ENCODE measurements at places on chromosomes 2 and 18.

DNA sequence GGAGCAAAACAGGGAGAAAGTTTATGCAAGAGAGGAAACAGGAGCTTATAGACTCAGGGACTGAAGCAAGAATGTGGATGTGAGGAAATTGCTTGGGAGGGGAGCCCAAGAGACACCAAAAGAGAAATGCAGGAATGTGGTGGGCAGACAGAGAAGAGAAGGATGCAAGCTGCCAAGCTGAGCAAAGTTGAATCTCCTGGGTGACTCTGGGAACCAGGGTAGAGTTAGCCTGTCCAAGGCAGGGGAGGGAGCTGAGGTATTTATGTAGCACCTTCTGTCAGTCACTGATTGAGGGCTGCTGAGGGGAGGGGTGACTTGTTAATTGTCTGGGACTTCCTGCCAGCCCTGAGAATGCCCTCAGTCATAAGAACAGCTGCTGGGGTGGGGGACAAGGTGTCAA, 464.3 kb downstream of the NBAS start:
- DNase-seq, result no peak

DNA sequence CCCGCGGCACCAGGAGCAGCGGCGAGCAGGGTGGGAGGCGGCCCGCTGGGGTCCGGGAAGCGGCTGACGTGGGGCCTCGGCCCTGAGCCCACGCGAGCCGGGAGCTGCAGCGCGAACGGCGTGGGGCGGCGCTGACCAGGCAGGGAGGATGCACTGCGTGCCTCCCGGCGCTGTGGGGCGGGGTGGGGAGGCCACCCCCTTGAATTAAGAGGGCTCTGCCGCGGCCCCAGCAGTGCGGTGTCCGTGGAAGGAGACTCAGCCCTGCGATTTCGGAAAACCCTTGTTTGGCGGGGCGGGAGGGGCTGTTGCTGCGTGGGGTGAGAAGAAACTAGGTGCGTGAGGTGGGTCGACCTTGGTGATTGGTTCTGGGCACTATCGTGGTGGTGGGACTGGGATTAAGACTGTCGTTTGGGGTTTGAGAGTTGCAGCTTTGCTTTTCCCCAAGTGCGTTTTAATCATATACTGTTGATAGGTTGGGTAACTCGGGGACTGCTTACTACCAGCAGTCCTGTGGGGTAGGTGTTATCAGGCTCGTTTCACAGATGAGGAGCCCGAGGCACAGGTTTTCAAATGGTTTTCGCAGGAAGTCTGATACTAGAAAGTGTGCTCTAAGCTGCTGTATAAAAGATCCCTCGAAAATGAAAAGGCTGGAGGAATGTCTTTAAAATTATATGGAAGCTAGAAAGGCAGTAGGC, 722 bp downstream of the ACSL3 start:
- peak; percentile 32 for DNase-seq

- DNase-seq, result peak; percentile 73
Observed at GRCh38 chr2:47767880-47768609, 14.9 kb upstream of the MSH6 start.

DNA sequence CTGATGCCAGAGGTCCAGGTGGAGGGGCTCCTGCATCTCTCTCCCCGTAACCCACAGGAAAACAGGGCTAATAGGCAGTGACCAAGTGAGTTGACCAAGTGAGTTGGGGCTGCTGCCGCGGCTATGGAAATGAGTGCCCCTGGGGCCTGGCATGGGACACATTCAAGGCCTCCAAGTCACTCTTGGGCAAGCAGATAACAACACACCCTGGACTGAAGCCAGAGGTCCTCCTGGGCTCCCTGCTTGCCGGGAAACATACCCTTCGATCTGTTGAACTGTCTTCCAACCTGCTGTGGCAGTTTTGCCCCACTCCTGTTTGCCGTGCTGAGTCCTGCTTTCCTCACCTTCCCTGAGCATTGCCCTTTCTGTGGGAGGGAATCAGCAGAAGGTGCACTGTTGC, 89.2 kb downstream of the LIPG start:
- no peak for DNase-seq

DNA sequence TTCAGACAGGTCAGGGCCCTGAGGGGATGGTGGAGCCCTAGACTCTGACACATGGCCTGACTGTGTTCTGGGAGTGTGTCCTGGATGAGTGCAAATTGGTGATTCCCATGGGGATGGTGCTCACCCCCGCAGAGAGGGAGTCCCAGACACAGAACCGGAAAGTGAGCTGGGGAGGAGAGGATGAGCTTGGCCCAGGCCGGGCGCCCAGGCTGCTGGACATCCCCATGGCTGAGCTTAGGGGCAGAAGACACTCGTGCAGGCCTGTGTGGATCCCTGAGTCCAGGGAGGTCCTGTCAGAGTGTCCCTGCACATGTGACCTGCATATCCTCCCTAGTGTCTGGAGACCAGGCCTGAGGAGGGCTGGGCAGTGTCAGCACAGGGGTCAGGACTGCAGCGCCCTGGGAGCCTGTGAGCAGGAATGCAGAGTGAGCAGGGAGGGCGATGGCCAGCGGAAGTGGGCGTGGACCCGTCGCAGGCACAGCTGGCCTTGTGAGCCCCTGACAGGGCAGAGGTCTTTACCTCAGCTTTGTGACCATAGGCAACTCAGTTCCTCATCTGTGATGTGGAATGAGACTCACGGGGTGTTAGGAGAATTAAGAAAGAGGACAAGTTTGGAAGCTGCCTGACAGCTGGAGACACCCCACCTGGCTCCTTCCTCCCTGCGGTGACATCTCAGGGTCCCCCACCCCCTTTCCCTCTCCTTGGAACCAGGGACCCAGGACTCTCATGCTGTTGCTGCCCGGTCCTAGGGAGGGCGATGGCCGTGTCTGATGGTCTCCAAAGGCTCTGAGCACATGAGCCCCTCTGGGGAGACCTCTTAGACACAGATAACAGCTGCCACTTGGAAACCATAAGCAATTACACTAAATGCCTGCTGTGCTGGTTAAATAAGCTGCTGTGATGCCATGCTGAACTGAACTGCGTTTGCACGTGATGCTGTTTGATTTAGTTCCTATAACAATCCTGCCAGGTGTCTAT, 62.6 kb upstream of the HS6ST1 start:
- no peak for DNase-seq

DNA sequence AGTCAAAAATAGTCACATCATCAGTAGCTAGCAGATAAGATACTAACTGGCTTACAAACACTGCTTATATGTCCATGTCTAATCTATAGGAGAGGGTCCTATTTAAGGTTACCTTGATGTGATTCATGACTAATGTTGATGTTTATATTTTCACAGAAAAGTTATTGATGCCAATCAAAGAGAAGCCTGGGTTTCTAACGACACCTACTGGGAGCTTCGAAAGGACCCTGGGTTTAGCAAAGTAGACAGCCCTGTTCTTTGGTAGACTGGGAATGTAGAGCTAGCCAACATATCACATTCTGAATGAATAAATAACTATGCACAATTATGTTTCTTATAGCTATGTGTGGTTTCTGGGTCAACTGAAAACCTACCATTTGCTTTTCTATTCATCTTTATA, 55.7 kb downstream of the PRKRA start:
- DNase-seq, result no peak

DNA sequence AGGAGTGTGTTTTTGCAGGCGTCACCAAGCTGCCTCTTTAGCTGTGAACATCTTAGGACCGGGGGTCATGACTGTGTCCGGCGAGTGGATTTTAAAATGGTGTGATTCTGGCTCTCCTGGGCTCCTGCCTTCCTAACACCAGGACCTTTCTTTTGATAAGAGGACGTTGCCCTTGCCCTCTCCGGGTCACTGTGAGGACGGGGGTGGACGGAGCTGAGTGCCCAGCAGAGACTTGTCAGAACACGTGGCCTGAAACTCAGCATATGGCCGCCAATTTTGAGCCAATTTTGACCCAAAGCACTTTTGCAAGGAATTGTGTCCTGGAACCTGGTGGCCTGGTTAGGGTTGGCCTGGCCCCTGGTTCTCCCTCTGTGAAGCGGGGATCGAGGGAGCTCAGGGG, 40.2 kb downstream of the RTP5 start:
- DNase-seq, result no peak

GRCh38 chr2:52931660-52932059, 835.9 kb upstream of the CHAC2 start:
- DNase-seq, result no peak

- DNase-seq, result no peak
Observed at GRCh38 chr18:37452015-37452414, 113.6 kb downstream of the CELF4 start.

DNA sequence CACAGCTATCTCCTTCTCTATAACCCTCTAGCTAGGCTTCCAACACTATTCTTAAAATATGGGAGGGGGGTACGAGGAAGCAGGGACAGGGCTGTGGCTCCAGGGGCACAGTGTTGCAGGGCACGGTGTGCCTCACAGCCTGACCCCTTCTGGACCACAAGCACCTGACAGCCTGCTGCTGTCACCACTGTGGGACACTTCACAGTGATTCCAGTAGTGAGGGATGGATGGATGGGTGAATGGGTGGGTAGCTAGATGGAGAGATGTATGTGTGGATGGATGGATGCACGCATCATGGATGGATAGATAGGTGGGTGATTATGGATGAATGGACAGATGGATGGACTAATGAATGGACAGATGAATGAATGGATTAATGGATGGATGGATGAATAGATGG, 21.6 kb downstream of the PXDN start:
- DNase-seq, result no peak

GRCh38 chr2:149442346-149442745, 112.0 kb downstream of the LYPD6 start:
- DNase-seq, result no peak

DNA sequence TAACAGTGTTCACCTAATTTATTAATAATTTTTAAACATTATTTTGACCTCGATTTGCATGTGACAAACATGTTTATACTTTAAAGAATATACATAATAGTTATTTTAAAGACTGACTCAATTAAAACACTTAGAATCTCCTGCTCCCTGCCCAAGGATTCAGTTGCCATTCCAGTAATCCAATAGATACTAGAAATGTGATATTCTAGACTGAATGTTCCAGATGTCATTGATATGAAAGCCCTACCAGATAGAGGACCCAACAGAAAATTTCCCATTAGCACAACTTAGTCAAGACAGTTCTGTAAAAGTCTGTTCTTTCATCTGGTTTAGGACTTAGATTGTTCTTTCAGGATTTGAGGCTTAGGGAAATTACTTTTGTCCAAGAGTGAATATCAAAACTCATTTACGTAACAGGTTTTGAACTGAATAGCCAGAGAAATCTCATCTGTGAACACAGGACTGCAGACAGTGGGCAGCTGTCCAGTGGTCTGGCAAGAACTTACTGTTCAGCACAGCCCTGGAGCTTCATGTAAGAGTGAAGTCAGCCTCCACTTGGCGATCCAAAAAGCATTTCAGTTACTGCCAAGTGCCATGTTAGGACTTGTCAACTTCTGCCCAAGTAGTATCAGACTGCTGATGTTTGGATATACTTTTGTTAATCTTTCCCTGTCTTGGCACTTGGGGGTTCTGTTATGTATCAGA, 77.5 kb downstream of the OSBPL6 start:
- DNase-seq, result no peak

DNA sequence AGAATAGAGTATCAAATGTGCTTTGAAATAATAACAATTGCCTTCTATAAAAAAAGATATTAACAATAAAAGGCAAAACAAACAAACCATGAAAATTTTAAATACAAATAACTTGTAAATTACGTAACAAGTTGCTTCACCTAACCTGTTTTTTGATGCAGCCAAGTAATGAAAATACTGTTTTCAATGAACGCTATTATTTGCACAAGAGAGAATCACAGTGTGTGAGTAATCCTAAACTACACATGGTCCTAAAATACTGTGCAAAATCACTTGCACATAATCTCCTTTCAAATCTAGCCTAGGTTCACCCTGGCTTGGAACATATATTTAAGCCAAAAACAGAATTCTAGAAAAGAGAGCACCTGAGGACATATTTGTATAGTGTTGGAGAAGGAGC, 98.9 kb downstream of the CCDC148 start:
- DNase-seq, result no peak

- DNase-seq, result no peak
Observed at GRCh38 chr2:200863782-200864175, 679 bp downstream of the CLK1 start.

DNA sequence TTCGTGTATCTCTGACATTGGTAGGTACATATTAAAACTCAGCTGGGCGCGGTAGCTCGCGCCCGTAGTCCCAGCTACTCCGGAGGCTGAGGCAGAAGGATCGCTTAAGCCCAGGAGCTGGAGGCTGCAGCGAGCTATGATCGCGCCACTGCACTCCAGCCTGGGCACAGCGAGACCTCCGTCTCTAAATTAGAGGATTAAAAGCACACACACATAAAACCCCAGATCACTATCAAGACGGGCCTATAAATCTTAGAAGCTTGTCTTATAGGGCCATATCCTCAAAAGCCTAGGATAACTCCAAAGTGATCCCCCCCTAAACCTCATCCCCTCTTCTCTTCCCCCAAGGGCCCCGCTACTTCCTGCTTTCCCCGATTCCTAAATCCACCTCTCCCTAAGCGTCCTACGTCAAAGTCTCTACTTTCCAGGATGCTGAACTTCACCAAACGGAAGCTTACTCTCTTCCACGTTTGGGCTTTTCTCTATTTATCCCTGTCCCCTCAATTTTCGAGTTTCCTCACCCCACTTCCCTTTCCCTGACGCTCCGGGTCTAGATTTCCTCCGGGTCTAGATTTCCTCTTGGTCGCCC, 707 bp downstream of the KRCC1 start:
- peak; percentile 5 for DNase-seq

- DNase-seq, result no peak
Observed at GRCh38 chr2:15253835-15254286, 307.3 kb downstream of the NBAS start.

- DNase-seq, result no peak
Observed at GRCh38 chr2:164934401-164935117, 20.8 kb downstream of the SLC38A11 start.

GRCh38 chr2:120667981-120668380, 67.7 kb upstream of the GLI2 start:
- no peak for DNase-seq

DNA sequence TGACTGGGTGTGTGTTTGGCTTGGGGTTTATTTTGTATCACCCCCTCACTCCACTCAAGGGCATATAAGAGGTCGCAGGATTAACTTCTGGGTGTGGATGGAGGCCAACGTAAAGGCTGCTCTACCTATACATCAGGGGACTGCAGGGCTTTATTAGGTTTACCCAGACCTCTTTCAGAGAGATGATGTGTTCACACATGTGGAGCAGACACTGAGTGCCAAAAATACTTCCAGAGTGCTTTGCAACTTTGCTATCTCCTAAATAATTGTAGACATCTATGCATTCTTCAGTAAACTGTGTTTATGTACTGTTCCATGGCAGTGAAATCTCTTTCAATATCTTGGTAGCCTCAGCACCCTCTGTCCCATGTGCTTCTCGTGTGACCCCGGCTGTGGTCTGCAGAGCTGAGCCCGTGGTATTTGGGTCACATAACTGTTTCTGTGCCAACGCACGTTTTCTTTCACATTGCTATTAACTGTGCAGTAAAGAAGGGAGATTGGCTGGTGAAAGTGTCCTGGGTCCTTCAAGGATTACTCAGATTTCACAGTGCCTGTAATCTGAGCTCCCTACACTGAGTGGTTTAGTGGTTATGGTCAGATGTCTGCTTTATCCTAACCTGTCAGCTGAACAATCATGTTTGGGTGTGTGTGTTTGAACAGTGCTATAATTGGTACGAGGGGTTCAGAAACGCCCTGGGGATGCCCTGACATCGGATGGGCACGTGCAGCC, 208.1 kb downstream of the VAPA start:
- peak; percentile 10 for DNase-seq
